ENCODE measurements at places on chromosomes 7 and 10.
A peak's percentile ranks its signal among the peaks of the same experiment; 100 is the strongest.

DNA sequence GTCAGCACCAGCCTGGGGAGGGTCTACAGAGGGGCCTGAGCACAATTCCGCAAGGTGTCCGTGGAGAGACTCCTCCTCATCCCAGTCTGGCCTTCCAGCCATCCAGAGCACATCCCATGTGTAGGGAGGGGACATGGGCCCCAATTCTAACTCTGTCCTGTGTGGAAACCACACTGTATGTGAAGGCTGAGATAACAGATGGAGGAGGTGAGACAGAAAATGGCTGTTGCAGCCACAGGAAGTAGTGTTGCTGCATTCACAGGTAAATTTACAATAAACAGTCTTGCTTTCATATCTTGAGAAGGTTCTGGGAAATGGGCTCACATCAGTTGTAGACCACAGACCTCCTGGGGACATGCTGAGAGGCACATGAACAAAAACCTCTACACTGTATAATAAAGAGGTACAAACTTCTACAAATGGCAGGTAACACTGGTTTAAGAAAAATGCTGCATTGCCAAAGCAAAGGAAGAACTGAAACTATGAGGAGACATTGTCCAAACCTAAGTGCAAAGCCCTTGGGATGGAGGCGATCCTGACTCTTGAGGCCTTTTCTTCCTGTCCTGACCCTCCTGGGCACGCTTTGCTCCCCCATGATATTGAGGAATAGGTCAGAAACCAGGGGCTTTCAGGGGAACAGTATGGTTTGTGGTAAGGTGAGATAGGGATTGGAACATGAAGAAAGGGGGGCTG is 21.6 kb upstream of the GIMAP2 start:
- no peak for DNase-seq

DNA sequence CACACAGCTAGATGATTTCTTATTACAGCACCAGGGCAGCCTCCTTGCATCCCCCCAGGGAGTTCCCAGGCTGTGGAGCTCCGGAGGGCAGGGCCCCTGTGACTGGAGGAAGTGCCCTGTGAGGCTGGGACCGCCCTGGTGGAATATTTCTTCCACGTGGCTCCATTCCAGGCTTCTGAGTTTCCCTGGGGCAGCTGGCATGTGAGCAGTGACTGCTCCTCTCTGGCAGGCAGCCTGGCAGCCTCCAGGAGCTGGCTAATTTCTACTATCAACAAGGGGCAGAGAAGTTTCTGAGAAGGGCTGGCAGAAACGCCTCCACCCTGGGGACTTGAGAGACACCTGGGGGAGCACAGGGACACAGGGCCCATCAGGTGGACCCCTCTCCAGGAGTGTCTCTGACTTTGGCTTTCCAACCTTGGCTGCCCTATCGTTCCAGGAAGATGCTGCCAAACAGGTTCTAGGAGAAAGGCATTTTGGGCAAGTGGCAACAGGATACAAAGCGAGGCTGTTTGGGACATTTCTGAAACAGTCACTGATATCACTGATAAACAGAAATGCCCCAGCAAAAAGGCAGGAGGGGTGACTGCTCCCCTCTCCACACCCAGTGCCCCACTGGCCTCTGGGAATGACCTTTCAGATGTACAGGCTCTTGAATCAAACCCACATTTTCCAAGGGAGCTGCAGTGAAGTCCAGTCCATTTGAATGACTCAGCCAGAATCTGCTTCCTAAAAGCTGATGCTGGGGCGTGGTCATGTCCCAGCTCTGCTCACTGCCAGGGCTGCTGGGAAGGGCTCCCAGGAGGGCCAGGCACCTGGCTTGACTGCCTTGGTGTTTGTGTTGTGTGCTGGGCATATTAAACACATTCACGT is 16.1 kb downstream of the MYOF start:
- DNase-seq = peak; percentile 80

- DNase-seq = no peak
Measured at GRCh38 chr7:129067943-129068548, 13.1 kb upstream of the TNPO3 start.

DNA sequence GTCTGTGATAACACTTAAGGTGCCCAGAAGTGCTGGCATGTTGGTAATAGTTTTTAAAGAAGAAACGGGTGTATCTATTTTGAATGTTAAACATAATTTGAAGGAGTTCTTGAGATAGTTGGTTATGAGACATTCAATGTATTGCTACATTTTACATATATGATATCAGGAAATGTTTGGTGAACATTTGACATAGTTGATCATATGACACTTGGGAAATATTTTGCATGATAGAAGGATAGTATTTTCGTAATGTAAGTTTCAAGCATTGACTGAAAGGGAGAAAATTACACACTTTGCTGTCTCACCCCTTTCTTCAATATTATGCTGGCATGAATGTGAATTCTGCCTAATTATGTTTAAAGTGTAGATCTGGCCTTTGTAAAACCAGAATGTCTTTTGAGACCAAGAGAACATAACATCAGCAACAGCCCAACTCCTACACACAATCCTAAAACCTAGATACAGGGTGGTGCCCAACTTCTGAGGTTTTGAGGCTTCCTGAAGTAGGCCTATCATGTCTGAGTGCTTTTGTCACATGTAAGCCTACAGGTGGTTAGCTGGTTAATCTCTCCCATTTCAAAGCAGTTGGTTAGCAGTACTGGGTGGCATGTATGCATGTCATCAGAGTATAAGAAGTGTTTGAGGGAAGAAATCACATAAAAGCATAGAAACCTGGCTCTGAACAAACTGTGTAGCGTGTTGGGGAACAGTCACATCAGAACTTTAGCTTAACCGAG is 2.1 kb downstream of the ADD3 start:
- no peak for DNase-seq

DNA sequence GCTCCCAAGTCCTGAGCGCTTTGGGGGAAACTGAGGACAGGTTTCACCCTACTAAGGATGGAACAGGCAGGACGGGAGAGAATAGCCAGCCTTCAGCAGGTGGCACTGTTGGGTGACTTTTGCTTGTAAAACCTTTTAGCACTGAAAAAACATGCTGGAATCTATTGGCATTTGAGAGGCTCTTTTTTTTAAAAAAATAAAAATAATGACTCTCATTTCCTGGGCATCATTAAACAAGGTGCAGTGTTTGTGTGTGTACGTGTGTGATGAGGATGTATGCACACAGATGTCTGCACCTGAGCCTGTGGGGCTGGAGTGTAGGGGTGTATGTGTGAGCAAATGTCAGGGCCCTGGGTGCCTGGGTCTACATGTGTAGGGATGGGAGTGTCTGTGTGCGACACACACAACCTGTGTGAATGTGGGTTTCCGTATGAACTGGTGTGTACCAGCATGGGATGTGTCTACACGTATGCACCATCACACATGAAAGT is 177.9 kb downstream of the RPS24 start:
- no peak for DNase-seq

DNA sequence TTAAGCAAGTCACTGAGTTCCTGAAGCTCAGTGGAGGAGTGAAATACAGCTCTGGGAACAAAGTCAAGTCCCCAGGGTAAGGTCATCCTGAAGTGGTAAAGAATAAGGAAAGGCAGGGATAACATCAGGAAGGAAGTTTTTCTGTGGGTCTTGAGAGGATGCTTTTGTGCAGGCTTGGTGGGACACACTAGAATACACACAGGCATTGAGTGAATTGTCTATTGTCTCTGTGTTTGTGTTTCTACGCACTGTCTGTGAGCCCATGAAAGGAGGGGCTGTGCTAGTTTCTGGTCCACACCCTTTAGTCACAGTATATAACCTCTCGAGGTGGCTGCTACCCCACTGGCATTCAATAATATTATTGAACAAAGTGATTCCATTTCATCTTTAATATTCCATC is 95.8 kb upstream of the ABCB5 start:
- DNase-seq = no peak

- DNase-seq = no peak
Measured at GRCh38 chr10:20065814-20066213, 249.6 kb downstream of the PLXDC2 start.

DNA sequence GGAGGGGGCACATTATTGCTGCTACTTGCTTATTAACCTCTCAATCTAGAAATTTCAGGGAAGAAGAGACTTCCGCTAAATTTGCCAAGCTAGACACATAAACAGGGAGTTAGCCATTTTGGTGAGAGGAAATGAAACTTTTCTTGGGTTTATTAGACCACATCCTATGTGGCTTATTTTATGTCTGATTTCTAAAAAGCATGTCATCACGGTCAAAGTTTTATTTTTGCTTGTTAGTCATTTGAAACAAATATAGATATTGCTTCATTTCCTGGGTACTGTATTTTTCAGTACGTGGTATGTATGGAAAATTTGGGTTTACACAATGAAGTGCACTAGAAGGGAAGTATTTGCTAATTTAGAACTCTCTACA is 144.1 kb downstream of the TCF7L2 start:
- no peak for DNase-seq

- DNase-seq = no peak
Measured at GRCh38 chr7:29208410-29209250, 14.1 kb downstream of the CHN2 start.

- no peak for DNase-seq
Measured at GRCh38 chr10:101290881-101291280, 61.6 kb upstream of the LBX1 start.

DNA sequence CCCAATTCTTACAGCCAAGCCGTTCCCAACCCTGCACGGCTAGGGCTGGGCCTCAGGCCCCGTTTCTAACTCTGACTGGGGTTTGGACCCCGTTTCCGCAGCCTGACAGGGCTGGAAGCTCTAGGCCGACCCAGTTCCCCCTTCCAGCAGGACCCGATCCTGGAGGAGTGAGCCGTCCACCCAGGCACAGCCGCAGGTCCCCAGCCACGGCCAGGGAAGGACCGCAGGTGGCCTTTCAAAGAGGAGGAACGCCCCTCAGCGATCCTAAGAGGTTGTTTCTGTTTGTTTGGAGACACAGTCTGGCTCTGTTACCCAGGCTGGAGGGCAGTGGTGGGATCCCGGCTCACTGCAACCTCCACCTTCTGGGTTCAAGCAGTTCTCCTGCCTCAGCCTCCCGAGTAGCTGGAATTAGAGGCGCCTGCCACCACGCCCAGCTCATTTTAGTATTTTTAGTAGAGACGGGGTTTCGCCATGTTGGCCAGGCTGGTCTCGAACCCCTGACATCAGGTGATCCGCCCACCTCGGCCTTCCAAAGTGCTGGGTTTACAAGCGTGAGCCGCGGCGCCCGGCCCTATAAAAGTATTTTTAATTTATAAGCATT is 778 bp upstream of the GET4 start:
- DNase-seq = no peak

- no peak for DNase-seq
Measured at GRCh38 chr7:78499971-78500370, 701.4 kb downstream of the PHTF2 start.
